Motor neuron (in vitro differentiated cells): ENCODE measurements at places on chromosomes 3 and 15.

- ATAC-seq = no peak
Observed at GRCh38 chr3:186340204-186340603, 21.8 kb downstream of the DGKG start.

GRCh38 chr15:95018888-95019545, 787.7 kb downstream of the MCTP2 start:
- ATAC-seq = peak; percentile 84

DNA sequence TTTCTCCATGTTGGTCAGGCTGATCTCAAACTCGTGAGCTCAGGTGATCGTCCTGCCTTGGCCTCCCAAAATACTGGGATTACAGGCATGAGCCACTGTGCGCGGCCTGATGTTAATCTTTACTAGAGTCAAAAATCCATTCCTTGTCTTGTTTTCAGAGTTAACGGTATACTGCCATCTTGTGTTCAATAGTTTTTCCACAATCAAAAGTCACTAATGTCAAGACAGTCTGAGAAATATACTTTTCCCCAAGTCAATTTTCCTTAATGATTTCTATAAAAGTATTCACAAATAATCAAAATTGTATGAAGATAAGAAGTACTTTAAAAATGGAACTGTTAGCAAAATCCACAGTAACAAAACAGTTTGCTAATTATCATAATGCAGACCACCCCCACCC, 8.5 kb downstream of the CRBN start:
- no peak for ATAC-seq

DNA sequence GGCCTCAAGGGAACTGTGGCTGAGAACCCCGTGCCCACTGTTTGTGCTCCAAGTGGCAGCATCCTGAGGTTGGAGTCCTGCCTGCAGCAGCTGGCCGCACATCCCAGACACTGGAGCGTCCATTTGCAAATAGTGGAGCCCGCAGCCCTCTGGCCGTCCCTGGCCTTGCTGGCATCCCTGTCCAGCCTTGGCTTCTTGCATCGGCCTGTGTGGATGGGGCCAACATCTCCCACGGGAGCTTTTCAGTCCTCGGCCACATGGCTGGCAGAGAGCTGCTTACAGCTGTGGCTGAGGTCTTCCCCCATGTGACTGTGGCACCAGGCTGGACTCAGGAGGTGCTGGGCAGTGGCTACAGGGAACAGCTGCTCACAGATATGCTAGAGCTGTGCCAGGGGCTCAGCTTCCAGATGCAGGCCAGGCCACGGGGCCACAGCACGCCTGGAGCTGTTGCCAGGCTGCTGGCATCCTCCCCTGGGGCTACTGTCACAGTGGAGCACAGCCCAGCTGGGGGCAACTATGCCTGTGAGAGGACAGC, 71.2 kb downstream of the FAM43A start:
- peak; percentile 56 for ATAC-seq

DNA sequence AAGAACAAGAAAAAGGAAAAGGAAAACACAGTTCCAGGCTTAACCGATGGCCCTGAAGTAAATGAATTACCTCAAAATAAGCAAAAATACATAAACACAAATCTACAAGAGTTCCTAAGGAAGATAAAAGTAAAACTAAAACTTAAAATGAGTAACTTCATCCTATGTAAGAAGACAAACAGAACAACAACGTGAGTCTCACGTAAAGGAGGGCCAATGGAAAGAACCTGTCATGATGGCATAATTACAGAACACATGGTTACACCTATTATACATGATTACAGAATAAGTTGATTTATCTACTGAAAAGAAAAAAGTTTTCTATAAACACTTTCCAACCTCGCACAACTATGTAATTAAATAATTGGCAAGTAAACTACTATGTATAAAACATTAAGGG, 42.1 kb downstream of the ADAM10 start:
- no peak for ATAC-seq

DNA sequence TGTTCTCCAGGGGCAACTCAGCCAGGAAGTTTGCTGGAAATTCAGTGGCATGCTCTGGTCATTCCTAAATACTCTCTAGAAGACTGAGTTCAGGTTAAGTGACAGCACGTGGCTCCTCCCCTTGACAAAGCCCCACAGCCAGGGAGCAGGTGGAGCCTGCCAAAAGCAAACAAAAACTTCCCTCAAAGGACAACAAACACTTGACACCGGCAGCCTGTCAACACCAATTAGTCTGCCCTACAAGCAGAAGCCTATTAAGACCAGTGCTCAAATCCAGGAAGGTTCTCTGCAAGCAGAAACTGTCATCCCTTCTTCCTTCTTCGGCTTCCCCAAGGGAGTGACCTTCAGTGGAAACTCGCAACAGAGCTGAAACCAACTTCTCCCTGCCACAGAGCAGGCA, 5.0 kb downstream of the MEX3B start:
- no peak for ATAC-seq

DNA sequence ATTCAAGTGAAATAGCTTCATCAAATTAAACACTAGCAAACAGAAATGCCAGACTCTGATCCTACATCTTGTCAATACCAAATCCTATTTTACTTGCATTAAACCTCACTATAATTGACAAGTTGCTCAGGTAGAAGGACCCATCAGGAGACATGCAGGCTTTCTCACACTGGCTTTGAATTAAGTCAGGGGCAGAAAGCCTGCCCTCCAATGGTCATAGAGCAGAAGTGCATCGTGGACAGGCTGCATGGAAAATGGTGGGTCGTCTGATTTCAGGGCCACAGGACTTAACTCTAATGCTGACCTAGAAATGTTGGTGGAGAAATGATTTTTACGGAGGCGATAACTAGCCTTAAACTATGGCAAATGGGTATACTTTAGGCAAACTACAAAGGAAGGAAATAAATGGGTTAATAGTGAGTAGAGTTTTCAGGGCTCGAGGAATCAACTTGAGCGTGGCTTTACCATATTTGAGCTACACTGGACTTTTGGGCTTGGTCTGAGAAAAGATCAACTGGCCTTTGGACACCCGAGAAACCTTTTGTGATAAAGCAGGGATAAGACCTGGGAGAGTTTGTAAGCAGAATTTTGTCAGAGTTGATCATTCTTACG, 283.9 kb downstream of the GRM7 start:
- no peak for ATAC-seq

DNA sequence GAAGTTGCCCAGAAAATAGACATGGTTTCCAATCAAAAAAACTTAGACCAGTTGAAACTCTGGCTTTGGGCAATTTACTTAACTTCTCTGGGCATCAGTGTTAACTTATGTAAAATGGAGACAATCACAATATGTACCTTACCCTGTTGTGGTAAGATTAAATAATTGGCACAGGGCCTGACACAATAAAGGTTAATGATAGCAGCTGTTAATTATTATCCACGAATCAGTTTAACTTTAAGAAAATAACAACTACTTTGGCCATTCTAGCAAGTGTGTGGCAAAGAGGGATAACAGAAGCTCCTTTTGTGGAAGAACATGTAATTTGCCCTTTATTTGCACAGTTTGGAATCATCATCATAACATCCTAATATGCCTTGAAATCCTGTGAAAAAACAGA, 787.6 kb downstream of the FHIT start:
- no peak for ATAC-seq

- no peak for ATAC-seq
Observed at GRCh38 chr15:68354923-68355322, 77.0 kb downstream of the ITGA11 start.

DNA sequence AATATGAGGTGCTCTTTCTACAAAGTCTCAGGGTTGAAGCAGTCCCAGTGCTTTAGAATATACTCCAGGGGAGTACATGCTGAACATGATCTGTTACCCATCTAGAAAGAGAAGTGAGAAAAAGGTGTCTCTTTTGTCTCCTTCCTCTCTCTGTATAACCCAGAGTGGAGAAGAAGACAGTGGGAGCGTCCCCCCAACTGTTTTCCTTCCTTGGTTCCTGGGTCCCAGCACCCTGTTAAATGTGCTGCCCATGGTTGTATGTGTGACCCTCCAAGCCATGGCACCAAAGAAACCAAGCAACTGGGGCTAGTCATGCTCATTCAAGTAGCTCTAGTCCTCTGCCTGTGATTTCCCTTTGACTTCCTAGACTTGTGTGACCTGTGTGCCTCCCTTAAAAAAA, 683.7 kb downstream of the TBL1XR1 start:
- ATAC-seq = no peak

DNA sequence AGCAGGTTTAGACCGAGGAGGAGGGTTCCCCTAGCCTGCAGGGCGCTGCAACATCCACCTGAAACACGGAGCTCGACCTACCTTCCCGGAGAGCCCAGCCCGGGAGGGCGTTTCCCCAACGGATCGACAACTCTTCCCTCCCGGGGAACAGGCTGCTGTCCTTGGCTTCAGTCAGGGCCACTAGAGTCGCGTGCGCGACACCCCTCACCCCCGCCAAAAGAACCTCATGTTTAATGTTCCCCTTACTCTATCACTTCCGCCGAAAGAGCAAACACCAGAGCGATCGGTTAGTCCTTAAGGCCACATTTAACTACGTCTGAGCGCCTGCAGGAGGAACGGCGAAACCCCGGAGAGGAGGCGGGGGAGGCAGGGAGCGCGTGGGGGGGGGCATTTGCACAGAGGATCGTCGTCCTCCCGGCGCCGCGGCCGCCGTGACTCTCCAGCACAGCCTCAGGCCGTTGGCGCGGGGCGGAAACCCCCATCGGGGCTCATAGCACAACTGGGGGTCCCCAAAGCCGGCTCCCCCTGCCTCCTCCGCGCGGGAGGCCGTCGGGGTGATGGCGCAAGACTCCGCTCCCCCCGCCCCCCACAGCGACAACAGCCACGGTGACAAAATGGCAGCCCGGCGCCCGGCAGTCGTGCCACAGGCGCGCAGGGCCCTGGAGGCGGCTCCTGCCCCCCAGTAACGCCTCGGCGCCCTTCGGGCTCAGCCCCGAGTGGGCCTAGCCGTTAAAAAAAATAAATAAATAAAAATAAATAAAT, 3.2 kb downstream of the ANP32A start:
- peak; percentile 17 for ATAC-seq

DNA sequence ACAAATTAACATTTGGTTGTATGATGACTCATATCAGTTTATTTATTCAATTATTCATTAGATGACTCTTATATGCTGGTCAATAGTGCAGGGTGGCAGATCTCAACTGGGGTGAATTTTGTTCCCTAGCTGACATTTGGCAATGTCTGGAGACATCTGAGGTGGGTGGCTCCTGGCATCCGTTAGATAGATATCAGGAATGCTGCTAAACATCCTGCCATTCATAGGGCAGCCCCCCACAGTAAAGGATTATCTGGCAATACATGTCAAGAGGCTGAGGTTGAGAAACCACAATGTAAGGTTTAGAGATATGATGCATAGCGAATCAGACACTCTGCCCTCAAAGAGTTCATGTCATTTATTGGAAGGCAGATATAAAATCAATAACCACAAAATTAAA, 719.9 kb downstream of the CADM2 start:
- no peak for ATAC-seq

DNA sequence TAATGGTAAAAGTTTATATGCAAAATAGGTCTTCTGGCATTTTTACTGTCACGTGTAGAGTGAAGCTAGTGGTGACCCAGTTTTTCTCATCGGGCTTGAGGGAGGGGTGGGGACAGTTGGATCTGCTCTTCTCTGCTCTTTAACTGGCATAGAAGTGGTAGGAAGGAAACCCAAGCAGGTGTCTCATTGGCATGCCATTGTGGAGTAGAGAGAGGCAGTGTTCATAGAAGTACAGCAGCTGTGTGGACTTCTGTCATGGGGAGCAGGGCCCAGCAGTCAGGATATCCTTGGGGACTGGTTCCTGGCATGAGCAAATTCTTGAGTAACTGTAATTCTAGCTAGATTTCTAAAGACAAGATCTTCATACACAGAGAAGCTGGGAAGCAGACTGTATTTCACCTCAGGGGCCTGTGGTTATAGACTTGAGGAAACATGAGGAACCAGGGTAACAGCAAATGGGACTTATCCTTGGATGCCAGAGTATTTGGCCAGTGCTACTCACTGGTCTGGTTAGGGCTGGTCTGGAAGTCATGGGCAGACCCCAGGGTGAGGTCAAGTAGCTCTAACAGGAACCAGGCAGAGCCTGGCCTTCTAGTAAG, 42.9 kb downstream of the CDIN1 start:
- ATAC-seq = no peak

- peak; percentile 18 for ATAC-seq
Observed at GRCh38 chr15:75138016-75138999, 63.4 kb upstream of the C15orf39 start.

DNA sequence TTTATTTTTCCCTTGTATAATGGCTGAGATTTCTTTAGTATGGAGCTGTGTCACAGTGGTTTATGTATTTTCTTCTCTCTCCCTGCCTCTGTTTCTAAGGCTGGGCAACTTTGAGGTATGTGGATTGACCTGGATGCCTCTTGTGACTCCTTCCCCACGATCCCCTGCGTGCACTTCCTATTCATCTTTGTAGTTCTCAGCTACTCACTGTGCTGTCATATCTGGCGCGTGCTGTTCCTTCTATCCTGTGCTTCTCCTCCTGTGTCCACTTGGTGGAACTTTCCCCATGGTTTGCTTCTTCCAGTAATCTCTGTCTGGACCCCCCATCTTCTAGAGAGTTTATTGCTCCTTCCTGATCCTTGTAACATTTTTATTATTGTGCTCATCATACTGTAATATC, 97.3 kb downstream of the AKAP13 start:
- ATAC-seq = no peak

DNA sequence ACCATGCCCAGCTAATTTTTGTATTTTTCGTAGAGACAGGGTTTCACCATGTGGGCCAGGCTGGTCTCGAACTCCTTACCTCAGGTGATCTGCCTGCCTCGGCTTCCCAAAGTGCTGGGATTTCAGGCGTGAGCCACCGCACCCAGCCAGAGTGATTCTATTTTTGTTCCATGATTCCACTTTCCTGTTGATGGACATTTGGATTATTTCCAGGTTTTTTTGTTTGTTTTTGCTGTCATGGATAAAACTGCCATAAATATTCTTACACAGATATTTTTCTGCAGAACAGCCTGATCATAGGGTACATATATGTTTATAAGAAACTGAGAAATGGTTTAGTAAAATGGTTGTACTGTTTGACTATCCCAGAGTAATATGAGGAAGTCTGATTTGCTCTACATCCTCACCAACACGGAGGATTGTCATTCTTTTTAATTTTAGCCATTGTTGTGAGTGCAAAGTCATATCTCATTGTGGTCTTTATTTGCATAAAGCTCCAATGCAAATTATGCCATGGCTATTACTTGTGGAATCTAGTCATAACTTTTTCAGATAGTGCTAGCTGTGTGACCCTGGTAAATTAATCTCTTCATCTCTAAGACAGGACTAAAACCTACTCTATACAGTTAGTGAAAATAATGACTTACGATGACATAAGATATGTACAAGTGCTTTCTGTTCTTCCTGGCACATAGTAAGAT, 42.7 kb downstream of the MAP6D1 start:
- no peak for ATAC-seq

DNA sequence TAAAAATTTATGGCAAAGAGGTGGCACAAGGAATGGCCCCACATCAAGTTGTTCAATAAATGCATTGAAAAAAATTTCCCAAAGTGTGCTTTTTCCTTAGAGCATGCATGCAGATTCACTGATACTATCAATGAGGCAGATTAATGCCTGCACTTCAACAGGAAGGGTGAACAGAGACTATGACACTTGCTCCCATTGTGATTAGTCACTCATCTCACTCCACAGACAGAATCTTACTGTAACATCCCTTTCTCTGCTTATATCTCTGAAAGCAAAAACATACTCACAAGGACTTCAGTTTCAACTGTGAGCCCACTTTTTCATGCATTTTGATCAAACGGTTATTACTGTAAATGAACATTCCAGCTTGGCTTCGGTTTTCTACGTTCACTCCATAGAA, 60.9 kb downstream of the MORC1 start:
- ATAC-seq = no peak

GRCh38 chr15:98980899-98981228, 26.7 kb downstream of the PGPEP1L start:
- no peak for ATAC-seq
